ENCODE measurements at places on chromosomes 5 and 9.

- DNase-seq: no peak
Observed at GRCh38 chr5:10460252-10460906, 18.7 kb downstream of the ROPN1L start.

- DNase-seq: no peak
Observed at GRCh38 chr5:74500110-74500917, 140.2 kb downstream of the ENC1 start.

DNA sequence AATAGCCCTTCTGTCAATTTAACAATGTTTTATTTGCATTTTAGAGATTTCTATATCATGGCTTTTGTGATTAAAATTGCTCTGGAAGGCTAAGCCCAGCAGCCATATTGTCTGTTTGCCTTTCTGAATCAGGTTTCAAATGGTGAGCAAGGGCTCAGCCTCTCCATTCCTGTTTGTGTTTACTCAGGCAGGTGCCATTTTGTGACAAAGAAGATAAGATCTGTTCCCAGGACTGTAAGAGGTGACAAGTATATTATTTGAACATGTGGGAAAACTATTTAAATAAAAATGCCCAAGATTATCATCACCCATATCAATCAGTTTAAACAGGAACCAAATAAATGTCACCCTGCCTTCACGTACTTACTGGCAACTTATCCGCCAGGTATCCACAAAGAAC lies 641.3 kb upstream of the KLF4 start:
- no peak for DNase-seq

DNA sequence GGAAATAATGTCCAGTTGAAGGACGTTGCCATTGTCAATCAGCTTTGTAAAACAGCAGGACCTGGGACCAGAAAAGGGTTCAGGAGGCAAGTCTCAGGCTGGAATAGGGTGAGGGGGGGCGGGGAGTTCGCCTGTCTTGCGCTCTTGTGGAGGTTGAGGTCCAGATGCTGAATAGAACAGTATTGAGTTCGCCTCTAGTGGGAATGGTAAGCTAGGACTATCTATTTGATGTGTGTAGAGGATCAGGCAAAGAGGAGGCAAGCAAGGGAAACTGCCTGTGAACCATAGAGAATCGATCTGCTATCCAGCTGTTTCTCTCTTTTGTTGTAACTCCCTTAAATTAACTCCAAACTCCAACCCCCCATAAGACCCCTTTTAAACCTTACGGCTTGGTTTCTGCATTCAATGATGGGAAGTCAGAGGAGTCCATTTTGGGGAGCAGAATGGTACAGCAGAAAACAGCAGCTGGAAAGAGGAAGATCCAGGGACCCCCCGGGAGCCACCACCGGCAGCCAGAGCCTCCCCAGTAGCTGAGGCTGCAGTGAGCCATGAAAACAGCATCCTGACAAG lies 133.7 kb downstream of the SLC28A3 start:
- no peak for DNase-seq

GRCh38 chr9:125574126-125574877 lies 132.7 kb downstream of the MAPKAP1 start:
- no peak for DNase-seq

DNA sequence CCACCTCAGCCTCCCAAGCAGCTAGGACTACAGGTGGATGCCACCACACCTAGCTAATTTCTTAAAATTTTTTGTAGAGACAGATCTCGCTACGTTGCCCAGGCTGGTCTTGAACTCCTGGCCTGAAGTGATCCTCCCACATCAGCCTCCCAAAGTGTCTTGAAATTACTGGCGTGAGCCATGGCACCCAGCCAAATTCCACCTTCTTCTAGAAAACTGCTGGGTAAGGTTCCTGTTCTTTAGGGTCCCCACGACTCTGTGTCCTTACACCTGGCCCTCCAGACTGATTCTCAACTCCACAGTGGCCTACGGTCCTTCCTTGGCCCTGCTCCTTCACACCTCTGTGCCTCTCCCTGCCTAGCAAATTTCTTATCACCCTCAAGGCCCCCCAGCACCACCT lies 1.9 kb downstream of the MAPK9 start:
- DNase-seq: no peak

DNA sequence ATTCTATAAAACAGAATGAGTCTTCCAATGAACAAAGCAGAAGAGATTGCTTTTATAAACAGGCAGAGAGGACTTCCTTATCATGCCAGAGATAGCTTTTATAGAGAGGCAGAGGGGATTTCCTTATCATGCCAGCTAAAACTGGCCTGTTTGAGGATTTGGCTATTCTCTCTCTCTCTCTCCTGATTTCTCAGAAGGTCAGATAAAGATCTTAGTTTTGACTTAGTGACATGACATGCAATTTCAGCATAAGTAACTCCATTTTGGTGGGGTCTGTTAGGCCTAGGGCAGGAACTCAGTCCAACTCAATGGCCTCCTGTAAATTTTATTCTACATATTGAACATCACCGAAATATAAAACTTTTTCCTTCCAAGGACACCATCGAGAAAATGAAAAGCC lies 31.5 kb upstream of the DENND4C start:
- no peak for DNase-seq

DNA sequence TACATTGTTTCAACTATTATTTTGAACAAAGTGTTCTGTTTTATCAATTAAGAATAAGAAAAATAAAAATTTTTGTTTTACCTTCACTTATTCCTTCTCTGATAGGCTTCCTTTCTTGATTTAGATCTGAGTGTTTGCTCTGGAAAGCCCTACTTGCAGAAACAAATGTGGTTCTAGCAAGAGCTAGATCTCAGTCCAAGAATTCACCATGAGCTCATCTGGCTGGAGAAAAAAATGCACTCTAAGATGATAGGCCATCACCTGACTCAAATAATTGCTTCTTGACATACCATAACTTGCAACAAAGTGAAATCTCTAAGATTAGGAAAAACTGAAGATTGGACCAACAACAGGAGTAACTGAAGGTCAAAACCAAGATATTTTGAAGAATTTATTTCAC lies 6.3 kb upstream of the RLN2 start:
- no peak for DNase-seq

- no peak for DNase-seq
Observed at GRCh38 chr9:90904706-90905478, 103.3 kb downstream of the SYK start.

- no peak for DNase-seq
Observed at GRCh38 chr5:139646912-139647505, 1.1 kb upstream of the CXXC5 start.

- no peak for DNase-seq
Observed at GRCh38 chr5:15020736-15021135, 149.2 kb upstream of the ANKH start.

Measured in omental fat pad (tissue), 4 donors.